ENCODE measurements at places on chromosomes 16 and 17. TPM values are rescaled to one million over a fixed set of nuclear protein-coding genes. Genes with fewer than 3 reads are reported as not detected.
A peak's percentile ranks its signal among the peaks of the same experiment; 100 is the strongest.

- no peaks in the 10 kb centered on the region for H3K36me3 ChIP-seq
- no peaks in the 10 kb centered on the region for H3K27me3 ChIP-seq
- DNase-seq = no peak
- no peaks in the 10 kb centered on the region for H3K4me1 ChIP-seq
- no peak overlapping the region for H3K27ac ChIP-seq
These were observed 380.0 kb upstream of the XYLT1 start for GRCh38 chr16:17850581-17851250.

DNA sequence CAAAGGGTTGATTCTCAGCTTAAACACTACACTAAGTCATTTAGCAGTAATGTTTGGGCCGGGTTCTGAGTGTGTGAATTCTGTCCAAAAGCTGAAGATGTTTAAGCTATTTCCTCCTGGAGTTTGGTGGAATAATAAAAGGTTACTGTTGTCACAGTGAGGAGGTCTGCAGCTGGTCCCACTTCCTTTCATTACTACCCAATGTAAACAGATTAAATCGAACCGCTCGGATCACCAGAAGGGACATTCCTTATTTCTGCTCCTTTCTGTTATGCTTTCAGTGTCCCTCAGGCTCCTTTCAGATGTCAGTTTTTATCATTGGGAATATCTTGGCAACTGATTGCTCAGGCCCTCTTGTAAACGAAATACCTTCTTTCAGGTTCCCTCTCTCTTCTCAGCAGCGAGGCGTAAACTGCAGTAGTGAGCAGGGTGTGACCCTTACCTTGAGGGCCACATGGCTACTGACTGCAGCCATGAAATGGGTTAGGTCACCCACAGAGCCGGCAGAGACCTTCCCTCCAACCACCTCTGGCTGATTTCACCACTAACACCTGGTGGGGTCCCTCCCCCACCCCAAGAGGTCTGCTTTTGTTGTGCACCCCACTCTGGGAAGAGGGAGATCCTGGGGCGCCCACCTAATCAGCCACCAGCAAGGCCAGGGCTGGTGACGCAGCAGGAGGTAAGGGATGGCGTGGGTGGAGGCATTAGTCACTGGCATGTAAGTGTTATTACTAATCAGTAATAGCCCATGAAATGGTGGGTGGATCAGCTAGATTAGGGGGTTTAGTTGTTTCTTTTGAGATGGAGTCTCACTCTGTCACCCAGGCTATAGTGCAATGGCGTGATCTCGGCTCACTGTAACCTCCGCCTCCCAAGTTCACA lies 117.6 kb downstream of the VPS53 start:
- DNase-seq = no peak
- H3K36me3 ChIP-seq = peaks cover 21% of the 10 kb centered on the region
- H3K4me1 ChIP-seq = peaks cover 13% of the 10 kb centered on the region

DNA sequence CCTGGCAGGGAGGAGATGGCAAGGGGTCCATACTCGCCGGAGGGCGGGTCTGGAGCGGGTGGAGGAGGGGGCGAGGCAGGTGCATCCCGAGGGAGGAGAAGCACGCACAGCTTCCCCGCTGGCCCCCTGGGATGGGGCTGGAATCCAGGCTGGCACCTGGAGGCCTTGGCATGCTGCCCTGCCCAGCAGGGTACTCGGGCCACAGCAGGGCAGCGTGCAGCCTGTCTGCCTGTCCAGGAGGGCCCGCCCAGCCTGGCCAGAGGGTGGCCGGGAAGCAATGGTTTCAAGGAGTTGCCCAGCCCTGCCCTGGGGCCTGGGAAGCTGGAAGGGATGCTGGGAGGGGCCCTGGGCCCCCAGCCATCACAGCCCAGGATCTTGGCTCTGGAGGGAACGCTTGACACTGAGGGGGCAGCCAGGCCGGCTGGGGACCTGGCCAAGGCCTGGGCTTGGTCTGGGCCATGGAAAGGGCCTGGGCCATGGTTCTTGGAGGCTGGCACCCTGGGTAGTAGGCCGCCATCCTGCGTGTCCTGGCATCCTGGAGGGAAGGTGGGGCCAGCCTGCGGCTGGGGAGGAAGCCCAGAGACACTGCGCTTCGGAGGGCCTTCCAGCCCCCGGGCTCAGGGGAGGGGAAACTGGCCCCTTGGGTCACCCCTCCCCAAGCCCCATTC lies 1.1 kb downstream of the GLIS2 start:
- peak; percentile 88 for DNase-seq
- H3K4me1 ChIP-seq = peaks cover 52% of the 10 kb centered on the region
- peak overlapping the region; percentile 78 for H3K4me3 ChIP-seq
- peak overlapping the region; percentile 93 for H3K27ac ChIP-seq
- H3K27me3 ChIP-seq = peaks cover 10% of the 10 kb centered on the region

GRCh38 chr16:56871172-56871593 lies 6.2 kb downstream of the SLC12A3 start:
- H3K4me1 ChIP-seq = peaks cover 5% of the 10 kb centered on the region
- no peaks in the 10 kb centered on the region for H3K36me3 ChIP-seq
- no peak overlapping the region for H3K27ac ChIP-seq
- no peaks in the 10 kb centered on the region for H3K27me3 ChIP-seq
- DNase-seq = no peak

GRCh38 chr16:84451781-84452180 lies 52.7 kb downstream of the MEAK7 start:
- no peak overlapping the region for H3K4me3 ChIP-seq
- peaks cover 6% of the 10 kb centered on the region for H3K36me3 ChIP-seq
- H3K4me1 ChIP-seq = no peaks in the 10 kb centered on the region
- peak; percentile 10 for DNase-seq

DNA sequence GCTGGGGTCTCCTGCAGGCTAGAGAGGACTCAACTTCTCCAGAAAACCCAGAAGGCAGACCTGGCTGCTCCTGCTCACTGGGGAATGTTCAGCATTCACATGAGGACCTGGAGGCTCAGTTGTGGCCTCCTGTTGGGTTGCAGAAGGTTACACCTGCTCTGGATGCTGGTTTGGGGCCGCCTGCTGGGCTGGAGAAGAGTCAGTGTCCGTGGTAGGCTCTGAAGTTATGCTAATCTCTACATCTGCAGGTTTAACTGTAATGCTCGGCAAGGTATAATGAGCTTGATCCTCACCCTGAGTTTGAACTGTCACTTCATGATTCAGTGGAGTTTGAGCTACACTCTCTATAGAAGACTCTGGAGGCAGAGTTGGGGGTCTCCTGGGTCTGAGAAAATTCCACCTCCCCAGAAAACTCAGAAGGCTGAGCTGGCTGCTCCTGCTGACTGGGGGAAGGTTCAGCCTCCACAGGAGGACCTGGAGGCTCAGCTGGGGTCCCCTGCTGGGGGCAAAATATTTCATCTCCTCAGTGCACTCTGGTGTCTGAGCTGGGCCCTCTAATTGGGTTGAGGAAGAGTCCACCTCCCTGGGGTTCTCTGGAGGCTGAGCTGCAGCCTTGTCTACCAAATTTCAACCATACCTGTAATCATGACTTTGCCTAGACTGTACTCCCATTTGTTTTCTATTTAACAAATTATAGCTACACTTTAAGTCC lies 23.5 kb downstream of the RDM1 start:
- no peak overlapping the region for H3K4me3 ChIP-seq
- H3K4me1 ChIP-seq = no peaks in the 10 kb centered on the region
- no peak overlapping the region for H3K27ac ChIP-seq
- H3K27me3 ChIP-seq = no peaks in the 10 kb centered on the region
- no peak for DNase-seq
- no peaks in the 10 kb centered on the region for H3K36me3 ChIP-seq

GRCh38 chr17:76354747-76355310 lies 1.1 kb upstream of the PRPSAP1 start:
- no peaks in the 10 kb centered on the region for H3K27me3 ChIP-seq
- H3K4me3 ChIP-seq = no peak overlapping the region
- no peak for DNase-seq
- H3K36me3 ChIP-seq = no peaks in the 10 kb centered on the region
- H3K4me1 ChIP-seq = peaks cover 15% of the 10 kb centered on the region

- peaks cover 7% of the 10 kb centered on the region for H3K4me1 ChIP-seq
- H3K27ac ChIP-seq = peak overlapping the region; percentile 77
- no peaks in the 10 kb centered on the region for H3K27me3 ChIP-seq
- H3K36me3 ChIP-seq = no peaks in the 10 kb centered on the region
- H3K4me3 ChIP-seq = no peak overlapping the region
These were observed 164.0 kb downstream of the LAT start for GRCh38 chr16:29148867-29149272.

GRCh38 chr17:38898812-38899348 lies 26.5 kb upstream of the LASP1NB start:
- no peaks in the 10 kb centered on the region for H3K27me3 ChIP-seq
- H3K4me1 ChIP-seq = peaks cover 83% of the 10 kb centered on the region
- H3K36me3 ChIP-seq = peaks cover 29% of the 10 kb centered on the region
- peak overlapping the region; percentile 12 for H3K4me3 ChIP-seq
- H3K27ac ChIP-seq = peak overlapping the region; percentile 84
- DNase-seq = no peak

GRCh38 chr17:67021196-67021595 lies 23.2 kb upstream of the CACNG1 start:
- H3K4me1 ChIP-seq = no peaks in the 10 kb centered on the region
- no peaks in the 10 kb centered on the region for H3K27me3 ChIP-seq
- H3K4me3 ChIP-seq = no peak overlapping the region

DNA sequence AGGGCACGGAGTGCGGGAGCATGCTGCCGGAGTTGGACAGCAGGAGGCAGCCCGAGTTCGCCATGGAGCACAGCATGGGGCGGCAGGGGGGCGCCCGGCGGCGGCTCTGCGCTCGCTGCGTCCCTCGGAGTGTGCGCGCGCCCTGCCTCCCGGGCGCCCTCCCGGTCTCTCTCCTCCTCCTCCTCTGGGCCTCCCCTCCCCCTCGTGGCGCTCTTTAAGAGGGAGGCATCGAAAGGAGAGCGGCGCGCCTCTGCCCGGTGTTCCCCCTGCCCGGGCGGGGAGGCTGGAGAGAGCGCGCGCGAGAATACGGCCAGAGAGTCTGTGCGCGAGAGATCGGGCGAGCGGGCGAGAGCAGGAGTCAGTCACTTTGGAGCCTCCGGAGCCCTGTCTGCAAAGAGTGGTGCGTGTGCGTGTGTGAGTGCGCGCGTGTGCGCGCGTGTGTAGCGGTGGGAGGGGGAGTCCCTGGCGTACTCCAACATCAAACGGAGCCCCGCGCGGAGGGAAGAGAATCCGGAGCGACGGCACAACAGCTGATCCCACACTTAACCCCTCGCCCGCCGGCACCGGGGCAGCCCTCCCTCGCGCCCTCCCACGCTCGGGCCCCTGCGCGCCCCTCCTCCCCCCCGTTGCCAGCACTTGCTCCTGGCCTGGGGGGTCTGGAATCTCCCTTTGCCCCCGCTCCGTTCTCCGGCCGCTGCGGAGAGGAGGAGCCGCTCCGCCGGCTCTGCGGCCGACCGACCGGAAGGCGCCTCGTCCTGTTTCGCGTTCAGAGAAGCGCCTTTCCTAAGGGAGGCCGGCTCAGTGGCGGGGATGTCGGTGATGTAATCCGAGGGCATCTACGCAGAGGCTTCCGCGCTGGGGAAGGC lies 108.9 kb downstream of the ENGASE start:
- no peak for DNase-seq
- no peak overlapping the region for H3K4me3 ChIP-seq
- H3K4me1 ChIP-seq = peaks cover 8% of the 10 kb centered on the region
- H3K36me3 ChIP-seq = no peaks in the 10 kb centered on the region
- H3K27me3 ChIP-seq = peaks cover 35% of the 10 kb centered on the region

GRCh38 chr17:151886-152859 lies 14.8 kb downstream of the SCGB1C2 start:
- no peaks in the 10 kb centered on the region for H3K4me1 ChIP-seq
- no peak overlapping the region for H3K27ac ChIP-seq
- no peak overlapping the region for H3K4me3 ChIP-seq
- no peak for DNase-seq
- H3K27me3 ChIP-seq = no peaks in the 10 kb centered on the region
- H3K36me3 ChIP-seq = no peaks in the 10 kb centered on the region

- no peaks in the 10 kb centered on the region for H3K27me3 ChIP-seq
- H3K4me3 ChIP-seq = peak overlapping the region; percentile 15
- no peaks in the 10 kb centered on the region for H3K36me3 ChIP-seq
- H3K4me1 ChIP-seq = peaks cover 7% of the 10 kb centered on the region
These were observed 27.2 kb upstream of the SKAP1 start for GRCh38 chr17:48457080-48457836.

DNA sequence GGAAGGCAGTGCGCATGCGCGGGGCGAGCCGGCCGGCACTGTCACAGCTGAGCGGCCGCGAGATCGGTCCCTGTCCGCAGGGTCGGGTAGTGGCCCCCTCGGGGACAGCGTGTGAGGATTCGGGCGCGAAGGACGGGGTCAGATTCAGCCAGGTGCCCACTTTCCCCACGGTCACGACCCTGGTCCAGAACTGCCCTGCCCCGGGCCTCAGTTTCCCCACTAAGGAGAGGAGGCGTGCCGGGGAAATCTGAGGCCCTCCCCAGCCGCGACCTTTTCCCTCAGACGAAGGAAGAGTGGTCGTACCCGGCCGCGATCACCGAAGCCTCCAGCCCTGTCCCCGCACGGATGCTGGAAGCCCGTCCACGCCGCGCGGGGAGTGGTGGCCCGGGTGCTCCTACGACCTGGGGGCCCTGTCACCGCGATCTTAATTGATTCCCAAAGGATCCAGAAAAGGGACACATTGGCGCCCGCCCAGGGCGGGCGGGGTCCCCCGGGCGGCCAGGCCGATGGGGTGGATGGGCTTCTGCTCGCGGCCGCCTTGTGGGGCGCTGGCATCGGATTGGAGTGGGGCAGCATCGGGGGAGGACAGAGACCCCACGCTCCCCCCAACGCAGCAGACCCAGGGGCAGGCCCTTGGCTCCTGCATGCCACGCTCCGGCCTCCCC lies 57.7 kb downstream of the SRL start:
- H3K36me3 ChIP-seq = no peaks in the 10 kb centered on the region
- H3K4me3 ChIP-seq = peak overlapping the region; percentile 66
- peak; percentile 89 for DNase-seq
- H3K27ac ChIP-seq = peak overlapping the region; percentile 94
- H3K27me3 ChIP-seq = no peaks in the 10 kb centered on the region
- H3K4me1 ChIP-seq = peaks cover 16% of the 10 kb centered on the region

- H3K27ac ChIP-seq = peak overlapping the region; percentile 54
- H3K36me3 ChIP-seq = no peaks in the 10 kb centered on the region
- peaks cover 14% of the 10 kb centered on the region for H3K4me1 ChIP-seq
These were observed 1.2 kb downstream of the ARHGEF15 start for GRCh38 chr17:8311131-8311790.

DNA sequence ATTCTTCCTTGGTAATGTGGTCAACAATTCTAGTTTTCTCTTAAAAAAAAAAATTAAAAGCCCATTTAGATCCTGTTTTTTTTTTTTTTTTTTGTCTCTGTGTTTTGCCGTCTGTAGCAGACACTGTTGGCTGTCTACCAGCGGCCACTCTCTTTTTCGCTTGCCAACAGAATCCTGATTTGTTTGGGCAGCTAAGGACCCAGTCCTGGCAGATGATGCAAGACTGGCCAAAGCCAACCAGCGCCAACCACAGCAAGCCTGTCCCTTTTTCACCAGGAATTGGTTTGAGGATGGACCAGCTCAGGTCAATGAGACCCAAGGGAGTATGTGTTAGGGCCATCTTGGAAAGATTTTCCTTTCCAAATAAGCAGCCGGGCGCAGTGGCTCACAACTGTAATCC lies 28.2 kb downstream of the ST3GAL2 start:
- H3K4me3 ChIP-seq = no peak overlapping the region
- no peak for DNase-seq
- H3K27ac ChIP-seq = no peak overlapping the region

Gene CTRL
- 1.6 TPM for total RNA-seq

Gene TTYH2
- 4.9 TPM for total RNA-seq

Gene TMIGD1
- not detected for total RNA-seq

Gene TNRC6A
- total RNA-seq = 40.8 TPM

Gene PRR35
- total RNA-seq = not detected

Gene GLIS2
- total RNA-seq = 31.1 TPM
